GM04503 (cell line): ENCODE measurements at places on chromosomes 7 and 10.

GRCh38 chr7:137667633-137668387 lies 179.0 kb downstream of the DGKI start:
- DNase-seq = peak; percentile 84

DNA sequence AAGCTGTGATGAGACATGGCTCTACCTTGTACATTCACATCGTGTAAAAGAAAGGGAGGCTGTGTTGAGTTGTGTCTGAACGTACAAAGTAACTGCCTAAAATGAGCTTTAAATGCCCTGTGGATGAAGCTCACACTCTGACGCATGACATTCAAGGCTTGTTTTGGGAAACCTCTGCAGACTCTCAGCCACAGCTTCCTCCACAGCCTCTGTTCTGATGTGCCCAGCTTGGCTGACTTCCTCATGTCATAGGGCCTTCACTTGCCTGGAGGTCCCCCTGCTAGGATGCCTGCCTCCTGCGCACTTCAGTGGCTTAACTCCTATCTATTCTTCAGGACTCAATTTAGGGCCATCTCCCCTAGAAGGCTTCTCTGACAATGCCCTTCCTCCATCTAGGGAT lies 230.0 kb upstream of the HABP2 start:
- DNase-seq = no peak

- DNase-seq = no peak
These were observed 11.2 kb upstream of the THSD7A start for GRCh38 chr7:11843113-11843765.

DNA sequence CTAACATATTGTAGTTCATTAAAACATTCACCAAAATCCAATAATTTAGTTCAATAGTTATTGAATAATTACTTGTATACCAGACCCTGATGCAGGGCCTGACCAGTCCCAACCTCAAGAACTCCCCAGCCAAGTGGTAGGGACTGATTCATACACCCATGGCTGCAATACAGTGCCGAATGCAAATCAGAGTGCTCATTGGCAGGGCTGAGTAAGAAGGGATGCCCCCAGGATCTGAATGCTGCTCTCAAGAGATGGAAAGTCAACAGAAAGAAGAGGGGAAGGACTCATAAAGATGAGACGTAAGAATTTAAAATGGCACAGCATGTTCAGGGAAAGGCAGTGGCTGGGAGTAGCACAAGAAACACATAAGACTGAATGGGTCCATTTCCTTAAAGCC lies 29.9 kb downstream of the ZNF438 start:
- no peak for DNase-seq

- DNase-seq = no peak
These were observed 44.4 kb downstream of the NRAP start for GRCh38 chr10:113619401-113619800.

- DNase-seq = no peak
These were observed 49.4 kb upstream of the ARL4A start for GRCh38 chr7:12637819-12638592.

DNA sequence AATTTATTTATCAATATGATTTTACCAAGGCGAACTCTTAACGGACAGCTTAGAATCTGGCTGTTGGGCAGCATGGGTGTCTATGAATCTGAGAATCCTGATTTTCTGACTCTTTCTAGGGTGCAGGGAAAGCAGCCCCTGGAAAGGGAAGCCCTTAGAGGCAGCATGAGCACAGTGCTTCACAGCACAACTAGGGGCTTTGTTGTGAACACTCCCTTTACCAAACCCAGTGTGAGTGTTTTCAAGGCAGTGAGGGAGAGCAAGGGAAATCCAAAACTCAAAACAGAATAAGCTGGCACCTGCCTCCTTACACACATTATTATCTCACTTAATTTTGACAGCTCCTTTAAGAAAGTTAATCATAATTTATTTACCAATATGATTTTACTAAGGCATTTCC lies 116.3 kb upstream of the CSTF2T start:
- no peak for DNase-seq

- no peak for DNase-seq
These were observed 56.0 kb downstream of the ELMO1 start for GRCh38 chr7:37392673-37393017.

- DNase-seq = no peak
These were observed 18.7 kb downstream of the ZNF316 start for GRCh38 chr7:6655636-6656385.

DNA sequence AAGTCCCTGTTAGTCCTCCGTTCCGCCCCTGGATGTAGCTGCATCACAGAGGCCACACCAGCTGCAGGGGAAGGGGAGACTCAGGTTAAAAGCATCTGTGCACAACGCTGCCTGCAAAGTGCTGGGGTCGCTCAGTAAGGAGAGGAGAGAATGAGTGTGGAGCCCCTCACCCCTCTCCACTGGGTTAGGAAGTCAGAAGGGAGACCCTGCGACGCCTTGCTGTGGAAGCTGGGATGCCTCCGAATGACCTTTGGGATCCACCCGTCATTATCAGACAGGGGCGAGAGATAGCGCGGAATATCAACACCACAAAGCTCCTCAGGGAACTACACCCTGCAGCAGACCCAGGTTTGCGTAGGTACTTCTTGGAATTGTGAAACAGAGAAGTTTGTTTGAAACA lies 167.7 kb upstream of the SHH start:
- no peak for DNase-seq

GRCh38 chr7:1344981-1345701 lies 112.5 kb downstream of the UNCX start:
- no peak for DNase-seq

GRCh38 chr7:112788778-112789343 lies 1.3 kb downstream of the TMEM168 start:
- DNase-seq = no peak

DNA sequence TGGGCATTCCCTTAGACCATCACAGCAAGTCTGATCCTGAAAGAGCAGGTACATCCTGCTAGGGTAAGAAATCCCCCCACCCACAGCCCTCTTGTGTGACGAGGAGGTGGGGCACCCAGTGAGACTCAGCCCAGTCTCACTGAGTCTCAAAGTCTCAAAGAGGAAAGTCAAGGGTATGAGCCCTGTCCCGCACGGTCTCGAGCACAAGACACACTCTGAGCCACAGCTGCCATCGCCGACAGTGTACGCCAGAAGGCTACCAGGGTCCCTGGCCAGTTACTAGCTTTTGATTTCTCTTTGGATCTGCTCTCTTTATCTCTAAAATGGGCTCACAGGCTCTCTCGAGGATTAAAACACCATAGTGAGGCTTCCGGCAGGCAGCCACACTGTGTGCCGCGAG lies 190.2 kb downstream of the TNS3 start:
- DNase-seq = no peak

DNA sequence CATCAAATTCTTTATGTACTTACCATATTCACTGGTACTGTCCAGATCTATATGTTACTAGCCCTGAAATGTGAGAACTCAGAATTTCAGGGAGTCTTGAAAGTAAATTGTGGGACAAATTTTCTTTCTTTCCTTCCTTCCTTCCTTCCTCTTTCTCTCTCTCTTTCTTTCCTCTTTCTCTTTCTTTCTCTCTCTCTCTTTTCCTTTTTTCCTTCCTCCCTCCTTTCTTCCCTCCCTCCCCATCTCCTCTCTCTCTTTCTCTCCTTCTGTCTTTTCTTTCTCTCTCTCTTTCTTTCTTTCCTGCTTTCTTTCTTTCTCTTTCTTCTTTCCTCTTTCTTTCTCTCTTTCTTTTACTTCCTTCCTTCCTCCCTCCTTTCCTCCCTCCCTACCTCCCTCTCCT lies 257.4 kb upstream of the CSTF2T start:
- no peak for DNase-seq

- peak; percentile 45 for DNase-seq
These were observed 71.5 kb upstream of the ADO start for GRCh38 chr10:62732841-62733653.

DNA sequence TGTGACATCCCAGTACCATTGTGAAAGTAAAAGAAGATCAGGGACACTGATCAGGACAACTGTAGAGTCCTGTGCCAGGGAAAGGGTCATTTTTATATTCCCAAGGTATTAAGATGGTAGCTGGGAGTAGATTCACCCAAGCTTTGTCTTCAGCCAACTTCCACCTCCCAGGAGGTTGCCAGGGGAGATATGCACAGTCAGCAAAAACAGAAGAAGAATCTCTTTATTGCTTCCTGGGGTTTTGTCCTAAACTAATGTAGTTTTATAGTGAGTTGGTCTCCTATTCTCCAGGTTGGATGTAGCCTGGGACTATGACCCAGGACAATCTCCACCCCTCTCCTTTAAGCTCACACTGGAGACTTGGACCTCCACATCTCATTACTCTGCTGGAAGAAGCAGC lies 139.2 kb downstream of the RAMP3 start:
- no peak for DNase-seq

- DNase-seq = no peak
These were observed 49.4 kb downstream of the HK1 start for GRCh38 chr10:69327463-69328379.

DNA sequence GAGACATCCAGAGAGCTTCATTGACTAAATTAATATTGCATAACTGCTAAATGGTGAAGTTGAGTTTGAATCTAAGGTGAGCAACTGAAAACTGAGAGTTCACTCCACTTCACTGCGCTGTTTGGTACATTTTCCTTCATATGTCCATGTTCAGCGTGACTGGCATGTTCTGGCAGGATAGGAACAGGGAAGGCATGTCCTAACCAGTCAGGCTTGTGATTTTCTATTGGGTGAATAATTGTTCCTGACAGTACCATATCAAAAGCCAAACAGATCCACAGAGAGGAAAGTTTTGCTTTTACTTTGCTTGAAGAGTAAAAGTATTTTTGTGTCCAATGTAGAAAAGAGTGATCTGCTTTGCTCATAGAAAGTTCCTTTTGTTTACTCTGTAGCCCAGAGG lies 53.2 kb downstream of the WDFY4 start:
- no peak for DNase-seq

DNA sequence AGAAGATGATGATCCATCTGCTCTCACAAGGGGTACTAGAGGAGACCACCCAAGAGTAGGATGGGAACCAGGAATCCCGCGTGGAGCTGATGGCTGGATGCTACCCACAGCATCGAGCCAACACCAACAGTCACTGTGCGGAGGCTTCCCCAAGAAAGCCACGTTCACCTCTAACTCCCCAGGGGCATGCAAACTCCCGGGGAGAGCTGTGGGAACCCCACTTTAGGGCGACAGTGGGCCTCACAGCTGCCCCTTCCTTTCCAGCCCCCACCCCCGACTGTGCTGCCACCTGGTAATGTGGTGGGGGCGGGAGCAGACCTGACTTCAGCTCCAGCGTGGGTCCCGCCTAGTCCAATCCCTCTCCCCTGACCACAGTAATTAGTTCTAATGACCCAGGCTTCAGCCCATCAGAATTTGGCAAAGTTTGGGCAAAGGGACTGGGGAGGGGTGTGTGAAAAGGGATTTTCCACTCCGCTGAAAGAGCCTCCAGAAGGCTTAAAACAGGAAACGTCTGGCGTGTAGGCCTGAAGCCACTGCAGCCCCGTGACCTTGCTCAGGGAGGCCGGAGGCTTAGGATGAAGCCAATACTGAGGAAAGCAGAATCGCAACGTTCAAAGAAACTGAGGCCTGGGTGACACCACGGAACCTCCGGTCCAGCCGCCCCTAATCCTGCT lies 20.3 kb downstream of the ASB13 start:
- no peak for DNase-seq

GRCh38 chr7:1941464-1942242 lies 271.6 kb downstream of the ELFN1 start:
- no peak for DNase-seq

- DNase-seq = no peak
These were observed 21.6 kb upstream of the MTURN start for GRCh38 chr7:30113144-30113543.

GRCh38 chr10:110220398-110220797 lies 13.0 kb downstream of the MXI1 start:
- DNase-seq = no peak

DNA sequence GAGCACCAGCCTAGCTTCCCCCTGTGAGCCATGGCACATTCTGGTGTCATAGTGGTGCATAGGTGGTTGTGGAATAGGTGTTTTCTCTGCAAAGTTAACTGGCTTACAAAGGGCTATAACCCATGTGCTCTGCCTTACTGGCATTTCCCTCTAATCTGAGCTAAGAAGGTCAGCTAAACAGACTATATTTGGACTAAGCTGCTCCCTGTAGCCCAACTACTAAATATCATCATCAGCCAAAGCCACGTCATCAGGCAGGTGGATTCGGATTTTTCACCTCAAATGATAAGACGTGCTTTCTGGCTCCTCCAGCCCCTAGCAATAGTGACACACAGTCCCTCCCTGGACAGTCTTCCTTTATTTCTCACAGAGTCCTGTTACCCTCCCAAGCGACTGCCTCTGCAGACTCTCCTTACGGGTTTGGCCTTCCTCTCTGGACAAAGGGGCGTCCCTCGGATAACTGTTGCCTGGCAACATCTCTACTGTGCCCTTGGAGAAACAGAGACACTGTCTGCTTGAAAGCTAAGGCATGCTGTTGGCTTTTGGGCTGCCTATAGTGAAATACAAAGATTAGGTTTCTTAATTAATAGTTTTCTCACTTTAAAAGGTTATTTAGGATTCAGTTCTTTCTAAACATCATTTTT lies 9.1 kb downstream of the SLC13A4 start:
- no peak for DNase-seq

GRCh38 chr7:115679976-115680375 lies 350.6 kb downstream of the TFEC start:
- no peak for DNase-seq

DNA sequence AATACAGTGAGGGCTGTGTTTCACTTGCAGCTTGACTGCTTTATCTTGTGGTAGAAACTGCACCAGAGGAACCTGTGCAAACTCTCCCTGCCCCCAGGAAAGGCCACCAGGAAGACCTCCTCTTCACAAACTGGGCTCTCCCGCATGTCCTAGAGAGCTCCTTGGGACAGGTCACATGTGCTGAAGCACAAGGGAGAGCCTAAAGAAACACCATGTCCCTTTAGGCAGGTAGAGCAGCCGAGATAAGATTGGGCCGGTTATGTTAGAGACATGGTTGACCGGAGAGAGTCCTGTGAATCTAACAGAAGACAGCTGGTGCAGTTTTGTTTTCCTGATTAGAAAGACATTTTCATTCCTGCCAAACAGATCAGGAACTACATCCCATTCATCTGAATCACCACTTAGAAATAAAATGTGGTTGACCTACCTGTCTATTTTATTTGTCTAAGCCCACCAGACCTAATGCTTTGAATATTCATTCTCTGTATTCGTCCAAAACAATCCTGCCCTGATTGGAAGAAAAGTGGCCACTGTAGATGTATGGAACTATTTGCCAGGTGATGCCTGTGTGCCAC lies 224.1 kb downstream of the GLI3 start:
- no peak for DNase-seq

DNA sequence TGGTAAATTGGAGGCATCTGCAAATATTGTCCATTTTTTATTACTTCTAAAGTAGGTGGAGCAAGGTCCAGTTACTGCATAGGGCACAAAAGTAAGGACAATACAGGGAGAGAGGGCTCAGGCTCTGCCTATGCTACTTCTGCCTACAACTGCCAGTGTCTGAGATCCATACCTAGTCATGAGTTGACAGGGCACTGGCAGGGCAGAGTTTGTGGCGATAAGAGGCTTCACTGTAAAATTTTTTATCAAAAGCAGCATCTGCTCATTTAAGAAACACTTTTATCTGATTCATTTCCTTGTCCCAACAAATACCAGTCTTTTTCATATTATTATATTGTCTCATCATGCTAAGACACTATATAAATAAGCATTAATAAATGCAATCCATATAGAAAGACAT lies 178.0 kb downstream of the LRRN3 start:
- DNase-seq = no peak
